Dorsolateral prefrontal cortex (tissue), 122 donors: ENCODE measurements at places on chromosomes 12 and 14.

GRCh38 chr12:41441180-41441579, 253.1 kb downstream of the PDZRN4 start:
- DNase-seq, result no peak

GRCh38 chr14:24982472-24983155, 67.3 kb downstream of the STXBP6 start:
- DNase-seq, result no peak

- DNase-seq, result no peak
Measured at GRCh38 chr12:76785407-76785806, 21.5 kb downstream of the ZDHHC17 start.

DNA sequence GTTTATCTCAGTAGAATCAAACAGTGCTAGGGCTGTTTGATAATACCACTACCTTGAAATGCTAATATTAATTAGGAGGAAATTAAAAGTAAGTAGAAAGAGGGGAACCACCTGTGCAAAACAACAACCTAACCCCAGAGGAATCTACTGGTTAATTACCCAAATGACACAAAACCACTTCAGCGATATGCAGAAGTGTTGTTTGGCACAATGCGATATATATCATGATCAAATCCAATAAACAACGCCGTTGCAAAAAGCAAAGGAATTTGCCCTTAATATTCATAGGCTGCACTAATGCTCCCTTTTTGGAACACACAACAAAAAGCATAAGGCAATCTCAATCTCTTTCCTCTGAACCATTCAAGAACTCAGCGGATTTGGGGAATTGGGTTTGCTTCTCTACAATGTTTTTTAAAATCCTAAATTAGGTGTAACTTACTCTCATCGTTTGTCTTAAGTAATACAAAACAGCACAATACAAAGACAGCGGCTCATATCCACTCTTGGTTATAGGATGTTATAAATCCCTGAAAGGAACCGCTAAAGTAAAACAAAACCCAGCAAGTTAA, 1.5 kb downstream of the MAP4K5 start:
- no peak for DNase-seq

DNA sequence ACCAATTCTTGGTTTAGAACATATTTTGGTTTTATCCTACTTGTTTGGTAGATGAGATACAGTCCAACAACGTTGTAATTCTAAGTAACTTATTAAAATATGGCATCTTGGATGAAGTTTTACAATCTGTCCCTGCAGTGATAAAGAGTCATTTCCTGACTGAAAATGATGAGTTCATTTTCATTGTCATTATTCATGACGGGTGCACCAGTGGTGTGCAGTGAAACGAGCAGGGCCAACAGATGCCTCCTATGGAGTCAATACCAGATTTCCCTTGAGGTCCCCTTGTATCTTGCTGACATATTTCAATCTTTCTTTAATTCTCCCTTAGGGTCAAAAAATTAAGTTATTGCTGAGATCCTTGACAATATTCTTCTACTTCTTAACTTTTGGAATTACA, 438.5 kb downstream of the LRIG3 start:
- no peak for DNase-seq

DNA sequence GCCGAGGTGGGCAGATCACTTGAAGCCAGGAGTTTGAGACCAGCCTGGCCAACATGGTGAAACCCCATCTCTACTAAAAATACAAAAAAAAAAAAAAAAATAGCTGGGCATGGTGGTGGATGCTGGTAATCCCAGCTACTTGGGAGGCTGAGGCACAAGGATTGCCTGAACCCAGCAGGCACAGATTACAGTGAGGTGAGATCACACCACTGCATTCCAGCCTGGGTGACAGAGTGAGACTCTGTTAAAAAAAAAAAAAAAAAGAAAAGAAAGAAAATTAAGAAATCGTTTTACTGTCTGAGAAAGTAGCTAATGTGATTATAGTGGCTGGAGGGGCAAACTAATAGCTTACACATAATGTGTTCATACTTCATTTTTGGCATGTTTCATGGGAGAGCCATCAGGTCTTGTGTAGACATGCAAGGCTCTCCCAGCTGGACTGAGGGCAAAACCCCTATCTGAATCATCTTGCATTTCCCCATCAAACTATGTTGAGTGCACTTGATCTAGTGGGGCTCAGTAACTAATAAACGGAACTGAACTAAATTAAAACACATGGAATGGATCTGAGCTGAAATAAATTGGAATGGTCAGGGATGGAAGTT, 16.2 kb downstream of the KIF21A start:
- no peak for DNase-seq

GRCh38 chr14:75315144-75315543, 36.5 kb downstream of the FOS start:
- no peak for DNase-seq

DNA sequence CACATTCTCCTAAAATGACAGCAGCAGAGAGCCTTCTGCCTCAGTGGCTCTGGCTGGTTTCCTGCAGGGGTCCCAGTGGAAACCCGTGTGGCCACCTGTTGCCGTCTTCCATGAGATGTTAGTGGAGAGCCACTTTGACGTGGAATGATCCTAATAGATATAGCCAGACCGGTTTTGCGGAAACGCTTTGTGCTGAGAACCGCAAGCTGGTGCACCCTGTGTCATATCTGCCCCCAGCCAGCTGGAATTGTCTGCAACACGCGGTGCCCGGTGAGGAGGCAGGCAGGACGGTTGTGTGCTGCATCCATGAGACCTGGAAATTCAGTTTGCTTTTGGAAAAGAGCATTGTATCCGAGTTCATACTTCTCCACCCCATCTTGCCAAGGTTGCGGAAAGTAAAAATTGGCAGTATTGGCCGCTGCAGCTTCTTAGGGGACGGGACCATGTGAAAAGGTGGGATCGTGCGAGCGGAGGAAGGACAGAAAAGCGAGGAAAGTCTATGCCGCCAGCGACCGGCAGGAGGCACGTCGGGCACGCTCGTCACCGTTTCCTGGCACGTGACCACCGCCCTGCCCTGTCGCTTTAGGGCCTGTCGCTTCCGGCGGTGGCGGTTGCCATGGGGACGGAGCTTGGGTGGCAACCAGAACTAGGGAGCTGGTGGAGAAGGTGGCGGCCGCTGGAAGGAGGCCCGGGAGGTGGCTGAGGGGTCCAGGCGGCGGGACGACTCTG, at the start of gene CFAP251:
Gene CFAP251, plus strand, starts transcription at position 643 of the 729 bp plus-strand sequence. CDS start 2,714 bp downstream, outside the sequence.
- DNase-seq, result peak; percentile 95

GRCh38 chr14:100828031-100828769, 2.3 kb downstream of the MEG3 start:
- DNase-seq, result no peak

GRCh38 chr12:93582351-93582750, 9.9 kb downstream of the SOCS2 start:
- DNase-seq, result no peak

DNA sequence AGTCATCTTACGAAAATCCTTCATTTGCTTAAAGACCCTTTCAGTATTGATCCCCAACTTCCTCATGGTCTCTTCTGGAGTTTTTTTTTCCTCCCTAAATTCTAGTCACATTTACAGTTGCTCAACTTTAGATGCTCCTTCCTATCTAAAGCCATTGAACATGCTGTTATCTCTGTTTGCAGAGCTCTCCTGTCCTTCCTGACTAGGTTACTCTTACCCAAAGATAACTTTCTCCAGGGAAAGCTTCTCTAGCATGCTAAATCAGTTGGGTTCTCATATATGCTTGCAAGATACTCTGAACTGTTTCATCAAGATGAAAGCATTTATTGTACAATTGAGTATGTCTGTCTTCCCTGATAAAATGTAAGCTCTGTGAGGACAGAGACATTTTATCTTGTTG, 1.8 kb upstream of the RAB21 start:
- no peak for DNase-seq

GRCh38 chr12:47954467-47955045, 8.8 kb upstream of the TMEM106C start:
- no peak for DNase-seq

DNA sequence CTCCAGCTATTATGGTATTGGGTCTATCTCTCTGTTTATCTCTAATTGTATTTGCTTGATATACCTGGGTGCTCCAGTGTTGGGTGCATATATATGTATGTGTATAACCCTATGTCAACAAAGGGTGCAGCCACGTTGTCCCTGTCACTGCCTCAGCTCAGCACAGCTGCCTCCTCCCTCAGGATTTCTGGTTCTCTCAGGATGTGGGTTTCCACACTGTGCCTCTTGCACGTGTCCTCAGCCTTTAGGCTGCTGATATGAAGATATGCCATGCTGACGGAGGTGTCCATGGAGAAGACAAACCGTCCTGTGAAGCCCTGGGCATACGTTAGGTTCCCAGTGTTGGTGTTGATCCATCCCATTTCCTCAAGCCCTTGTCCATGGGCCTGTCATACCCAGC, 791.2 kb downstream of the TMEM121 start:
- no peak for DNase-seq

GRCh38 chr12:116971222-116971621, 60.5 kb downstream of the FBXW8 start:
- no peak for DNase-seq
